ENCODE measurements at places on chromosomes 5 and 9.

DNA sequence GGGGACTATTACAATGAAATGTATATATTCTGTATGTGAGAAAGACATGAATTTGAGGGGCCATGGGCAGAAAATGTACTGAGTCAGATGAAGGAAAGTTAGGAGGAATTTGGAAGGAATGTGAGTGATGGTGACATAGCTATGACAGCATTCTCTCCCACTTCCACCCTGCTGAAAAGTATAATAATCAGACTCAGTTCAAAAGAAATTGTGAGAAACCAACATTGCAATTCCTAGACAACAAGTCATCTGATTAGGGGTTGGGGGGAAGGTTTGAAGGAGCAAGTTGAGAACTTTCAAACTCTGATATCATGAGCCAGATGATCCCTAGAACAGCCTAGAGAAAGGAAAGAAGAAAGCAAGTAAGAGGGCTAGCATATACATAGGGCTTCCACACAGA, 370.6 kb downstream of the DMRTA1 start:
- DNase-seq: no peak

DNA sequence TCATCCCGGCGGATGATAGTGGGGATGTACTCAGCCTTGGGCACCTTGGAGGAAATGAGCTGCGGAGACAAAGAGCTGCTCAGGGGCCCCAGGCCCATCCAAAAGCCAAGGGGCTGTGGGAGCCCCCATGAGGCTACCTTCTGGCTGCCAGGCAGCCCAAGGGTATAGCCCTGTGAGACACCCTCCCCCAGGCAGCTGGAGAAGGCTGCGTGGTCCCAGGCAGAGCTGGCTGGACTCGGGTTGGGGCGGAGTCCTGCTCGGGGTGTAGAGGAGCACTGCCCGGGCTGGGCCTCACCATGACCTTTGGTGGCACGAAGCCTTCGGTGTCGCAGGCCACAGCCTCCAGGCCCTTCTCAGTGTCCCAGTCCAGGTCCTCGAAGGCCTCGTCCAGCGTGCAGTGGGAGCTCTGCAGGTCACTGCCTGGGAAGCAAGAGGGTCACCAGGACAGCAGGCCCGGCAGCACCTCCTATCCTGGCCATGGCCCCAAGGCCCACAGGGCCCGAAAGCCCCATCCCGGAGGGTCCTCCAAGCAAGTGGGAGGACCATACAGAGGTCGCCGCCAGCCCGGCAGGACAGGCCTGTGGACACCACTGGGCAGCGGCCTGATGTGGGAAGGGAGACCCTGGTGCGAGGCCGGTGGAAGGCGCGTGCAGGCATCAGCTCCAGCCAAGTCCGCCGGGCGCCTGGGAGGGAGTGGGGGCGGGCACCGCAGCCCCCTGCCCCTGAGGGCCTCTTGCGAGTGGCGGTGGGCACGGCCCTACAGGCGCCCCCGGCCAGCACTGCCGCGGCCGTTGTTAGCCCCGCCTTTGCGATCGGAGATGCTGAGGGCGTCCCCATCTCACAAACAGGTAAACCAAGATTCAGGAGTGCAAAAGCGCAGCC, 6.1 kb downstream of the NSMF start:
- no peak for DNase-seq

DNA sequence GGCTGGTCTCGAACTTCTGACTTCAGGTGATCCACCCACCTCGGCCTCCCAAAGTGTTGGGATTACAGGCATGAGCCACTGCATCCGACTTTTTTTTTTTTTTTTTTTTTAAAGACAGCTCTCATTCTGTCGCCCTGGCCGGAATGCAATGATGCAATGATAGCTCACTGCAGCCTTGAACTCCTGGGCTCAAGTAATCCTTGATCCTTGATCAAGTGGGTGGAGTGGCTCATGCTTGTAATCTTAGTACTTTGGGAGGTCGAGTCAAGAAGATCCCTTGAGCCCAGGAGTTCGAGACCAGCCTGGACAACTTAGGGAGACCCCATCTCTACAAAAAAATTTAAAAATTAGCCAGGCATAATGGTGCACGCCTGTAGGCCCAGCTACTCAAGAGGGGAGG, 8.1 kb downstream of the SEC24A start:
- DNase-seq: no peak

GRCh38 chr5:82100303-82101077, 128.7 kb downstream of the ATG10 start:
- DNase-seq: peak; percentile 27

- DNase-seq: no peak
These were observed 367.7 kb upstream of the IRX4 start for GRCh38 chr5:2250365-2250950.

DNA sequence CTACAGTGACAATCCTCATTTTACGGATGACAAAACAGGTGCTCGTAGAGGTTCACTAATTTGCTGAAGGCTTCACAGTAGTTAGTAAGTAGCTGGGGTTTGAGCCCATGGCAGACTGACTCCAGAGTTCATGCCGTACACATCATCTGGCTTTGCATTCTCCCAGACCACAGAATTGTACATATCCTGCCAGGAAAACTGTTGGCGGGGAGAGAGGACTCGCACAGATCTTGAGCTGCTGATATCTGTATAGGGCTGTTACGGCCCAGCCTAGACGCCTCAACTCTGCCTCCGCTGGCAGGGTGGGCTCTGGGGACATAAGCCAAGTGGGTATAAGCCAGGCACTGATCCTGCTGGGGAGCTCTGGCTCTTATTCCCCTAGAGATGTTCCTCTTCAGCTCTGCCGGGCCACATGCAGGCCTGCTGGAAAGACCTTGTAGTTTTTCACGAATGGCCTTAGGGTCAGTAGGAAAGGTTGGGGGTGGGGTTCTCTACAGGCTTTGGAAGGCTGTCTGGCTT, 16.3 kb downstream of the LARP1 start:
- DNase-seq: no peak

- DNase-seq: no peak
These were observed 9.5 kb downstream of the BARX1 start for GRCh38 chr9:93945400-93946337.

DNA sequence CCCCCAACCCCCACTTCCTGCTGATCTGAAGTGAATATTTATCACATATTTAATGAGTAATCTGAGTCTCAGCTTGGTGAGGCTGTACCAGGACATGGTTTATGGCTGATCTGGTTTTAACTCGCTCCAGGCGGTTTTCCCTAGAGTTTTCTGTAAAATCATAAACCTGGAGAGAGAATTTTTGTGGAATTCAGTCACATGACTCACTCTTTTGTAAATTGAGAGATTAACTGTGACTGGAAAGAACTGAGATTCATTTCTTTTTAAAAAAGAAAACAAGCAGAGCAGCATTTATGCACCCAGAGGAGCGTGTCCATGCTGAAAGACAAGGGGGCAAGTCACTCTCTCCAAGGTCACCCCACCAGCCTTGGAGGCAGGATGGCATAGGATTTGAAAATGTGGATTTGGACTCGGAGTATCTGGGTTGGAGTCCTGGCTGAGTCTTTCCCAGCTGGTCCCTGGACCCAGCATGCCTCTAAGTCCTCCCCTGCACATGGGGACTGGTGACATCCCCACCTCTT, 81.8 kb downstream of the ZNF618 start:
- DNase-seq: no peak

DNA sequence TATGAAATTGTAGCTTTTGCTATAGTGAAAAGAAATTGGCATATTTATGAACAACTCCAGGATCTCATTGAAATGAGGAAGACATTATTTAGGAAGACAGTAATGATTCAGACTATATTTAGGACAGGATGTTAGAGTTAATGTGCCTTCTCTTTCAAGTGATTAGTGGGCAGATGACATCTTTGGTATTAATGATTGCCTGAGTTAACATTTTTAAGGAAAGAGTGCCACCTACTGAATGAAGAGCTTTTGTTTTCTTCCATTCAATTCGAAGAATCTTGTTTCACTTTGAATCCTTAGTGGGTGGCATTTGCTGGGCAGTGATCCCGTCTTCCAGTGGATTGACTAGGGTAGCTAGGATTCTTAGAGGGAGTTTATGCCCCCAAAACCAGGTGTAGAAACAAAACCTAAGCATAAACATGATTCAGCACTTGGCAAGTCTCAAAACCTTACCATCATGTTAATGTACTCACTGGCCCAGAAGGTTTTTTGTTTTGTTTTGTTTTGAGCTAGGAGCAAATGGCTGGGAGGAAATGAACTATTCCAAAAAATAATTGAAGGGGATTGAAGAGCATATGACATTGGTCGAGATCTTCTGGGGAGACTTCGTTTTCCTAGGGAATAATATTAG, 23.2 kb downstream of the MAP3K1 start:
- peak; percentile 49 for DNase-seq

- DNase-seq: no peak
These were observed 26.8 kb upstream of the PPP2CA start for GRCh38 chr5:134252671-134253070.

DNA sequence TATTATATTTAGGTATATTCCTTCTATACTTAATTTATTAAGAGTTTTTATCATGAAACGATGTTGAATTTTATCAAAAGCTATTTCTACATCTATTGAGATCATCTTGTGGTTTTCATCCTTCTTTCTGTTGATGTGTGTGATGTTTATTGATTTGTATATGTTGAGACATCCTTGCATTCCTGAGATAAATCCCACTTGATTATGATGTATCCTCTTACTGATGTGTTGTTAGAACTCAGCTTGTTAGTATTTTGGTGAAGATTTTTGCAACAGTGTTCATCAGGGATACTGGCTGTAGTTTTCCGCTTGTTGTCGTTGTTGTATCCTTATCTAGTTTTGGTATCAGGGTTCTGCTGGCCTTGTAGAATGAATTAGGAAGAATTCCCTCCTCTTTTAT, 213.6 kb downstream of the GDNF start:
- no peak for DNase-seq

GRCh38 chr9:128987805-128988204, 40.3 kb downstream of the NUP188 start:
- no peak for DNase-seq

GRCh38 chr5:150406723-150407095, 6.0 kb downstream of the CD74 start:
- DNase-seq: no peak

GRCh38 chr5:133754575-133755169, 142.3 kb upstream of the FSTL4 start:
- peak; percentile 27 for DNase-seq

DNA sequence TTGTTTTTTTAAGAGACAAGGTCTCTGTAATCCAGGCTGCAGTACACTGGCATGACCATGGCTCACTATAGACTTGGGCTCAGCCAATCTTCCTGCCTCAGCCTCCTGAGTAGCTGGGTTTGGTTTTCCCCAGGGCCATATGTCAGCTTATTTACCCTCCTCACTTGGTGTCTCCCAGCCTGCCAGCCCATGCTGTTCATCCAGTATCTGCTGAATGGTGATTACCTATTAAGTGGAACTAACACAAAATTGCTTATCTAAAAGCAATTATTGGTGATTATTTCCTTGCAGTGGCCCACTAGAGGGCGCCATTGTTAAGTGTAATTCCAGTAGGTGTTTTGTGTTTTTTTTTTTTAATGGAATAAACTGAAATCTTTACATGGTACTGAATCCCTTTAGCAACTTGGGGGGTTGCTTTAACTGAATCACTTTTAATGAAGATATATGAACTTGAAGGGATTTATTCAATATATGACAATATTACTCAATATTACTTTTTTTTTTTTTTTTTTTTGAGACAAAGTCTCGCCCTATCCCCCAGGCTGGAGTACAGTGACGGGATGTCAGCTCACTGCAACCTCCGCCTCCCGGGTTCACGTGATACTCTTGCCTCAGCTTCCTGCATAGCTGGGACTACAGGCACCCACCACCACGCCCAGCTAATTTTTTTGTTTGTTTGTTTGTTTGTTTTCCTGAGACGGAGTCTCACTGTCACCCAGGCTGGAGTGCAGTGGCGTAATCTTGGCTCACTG, 13.8 kb downstream of the EXOSC2 start:
- peak; percentile 68 for DNase-seq

GRCh38 chr5:65035211-65036206, 266.8 kb downstream of the CWC27 start:
- peak; percentile 83 for DNase-seq

GRCh38 chr5:37247036-37247435, 2.1 kb downstream of the CPLANE1 start:
- no peak for DNase-seq

- DNase-seq: peak; percentile 75
These were observed 160.7 kb downstream of the PAX5 start for GRCh38 chr9:36873247-36873875.

DNA sequence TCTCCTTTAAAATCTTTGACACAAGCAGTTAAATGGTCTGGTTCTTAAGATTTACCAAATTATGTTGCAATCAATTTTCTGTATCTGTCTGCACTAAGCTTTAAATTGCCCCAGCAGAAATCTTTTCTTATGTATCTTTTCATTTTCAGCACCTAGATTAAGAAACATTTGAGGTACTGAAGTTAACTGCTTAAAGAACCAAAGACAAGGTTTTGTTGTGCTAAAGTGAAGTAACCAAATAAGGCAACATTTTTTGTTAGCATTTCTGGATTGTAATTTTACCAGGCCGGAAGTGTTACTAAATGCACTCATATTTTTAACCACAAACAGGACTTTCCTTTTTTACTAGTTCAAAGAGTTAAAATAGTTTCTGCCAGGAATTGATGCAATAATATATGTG, 24.1 kb upstream of the MTAP start:
- DNase-seq: peak; percentile 6

DNA sequence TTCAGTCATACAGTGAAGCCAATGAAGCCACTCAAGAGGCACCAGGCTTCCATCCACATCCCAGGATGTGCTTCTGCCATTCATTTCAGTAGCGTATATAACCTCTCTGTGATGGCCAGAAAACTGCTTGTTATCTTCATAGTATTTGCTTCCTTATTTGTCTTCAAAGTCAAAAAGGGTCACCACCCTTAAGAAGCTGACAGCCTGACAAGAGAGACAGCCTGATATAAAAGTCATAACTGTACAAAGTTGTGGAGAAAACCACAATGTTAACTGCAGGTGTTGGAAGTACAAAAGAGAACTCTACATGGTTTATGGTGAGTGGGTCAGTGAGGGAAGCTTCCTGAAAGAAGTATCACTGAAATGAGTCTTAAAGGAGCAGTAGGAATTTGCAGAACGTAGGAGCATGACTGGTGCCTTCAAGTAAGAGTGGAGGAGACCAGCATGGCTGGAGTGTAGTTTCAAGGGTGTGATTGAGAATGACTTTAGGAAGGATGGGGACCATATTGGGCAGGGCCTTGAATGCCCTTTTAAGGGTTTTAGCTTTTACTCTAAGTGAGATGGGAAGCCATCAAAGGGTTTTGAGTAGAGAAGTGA, 33.7 kb downstream of the NIM1K start:
- DNase-seq: no peak

- DNase-seq: no peak
These were observed 1.3 kb downstream of the ARAP3 start for GRCh38 chr5:141680751-141681201.

GRCh38 chr5:96876292-96876850, at the start of gene ERAP2:
TSS of gene ERAP2 (plus strand) at chr5:96876500. CDS start at chr5:96879686, 3,186 bp downstream.
- peak; percentile 68 for DNase-seq

- no peak for DNase-seq
These were observed 82.7 kb downstream of the DROSHA start for GRCh38 chr5:31449174-31449573.

DNA sequence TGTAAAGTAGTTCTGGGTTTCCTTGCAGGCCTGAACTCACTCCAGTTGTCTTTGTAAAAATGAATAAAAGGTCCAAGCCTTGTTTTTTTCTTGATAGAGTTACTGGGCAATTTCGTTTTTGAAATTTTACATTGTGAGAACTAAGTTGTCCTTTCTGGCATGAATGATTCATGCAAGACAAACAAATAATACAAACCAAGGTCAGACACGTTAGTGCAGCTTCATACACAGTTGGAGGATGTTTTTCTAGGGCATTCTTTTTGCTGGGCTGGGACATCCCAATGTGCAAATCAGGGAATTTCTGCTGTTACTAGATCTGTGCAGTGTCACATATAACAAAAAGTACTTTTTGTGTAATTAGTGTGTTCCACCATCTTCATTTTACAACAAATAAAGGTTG, 96.0 kb downstream of the MEGF10 start:
- no peak for DNase-seq

- no peak for DNase-seq
These were observed 444.7 kb downstream of the HINT1 start for GRCh38 chr5:130720355-130720754.
